ENCODE measurements at places on chromosomes 3 and 15.
A peak's percentile ranks its signal among the peaks of the same experiment; 100 is the strongest.

DNA sequence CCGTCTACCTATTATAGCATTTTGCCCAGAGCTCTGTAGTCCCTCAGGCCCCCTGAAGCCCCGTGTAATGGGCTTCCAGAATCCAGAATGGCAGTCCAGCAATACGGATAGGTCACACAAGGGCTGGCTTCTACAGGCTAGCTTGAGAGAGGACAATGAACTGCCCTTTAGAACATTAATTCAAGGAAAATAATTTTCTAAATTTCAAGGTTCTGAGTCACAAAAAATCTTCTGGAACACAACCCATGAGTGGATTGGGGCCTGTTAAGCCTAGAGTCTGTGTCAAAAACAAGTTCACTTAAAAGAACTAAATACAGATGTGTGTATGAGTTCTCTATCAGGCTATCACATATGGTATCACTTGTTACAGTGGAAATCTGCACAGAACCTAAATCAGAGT, 28.8 kb downstream of the DCP1A start:
- no peak for DNase-seq

- DNase-seq: no peak
These were observed 67.2 kb downstream of the OPA1 start for GRCh38 chr3:193660171-193660570.

GRCh38 chr3:122251428-122251827, 68.0 kb downstream of the CASR start:
- peak; percentile 29 for DNase-seq

- DNase-seq: no peak
These were observed 246.6 kb downstream of the CBLB start for GRCh38 chr3:105622169-105622568.

- no peak for DNase-seq
These were observed 30.2 kb downstream of the CHCHD6 start for GRCh38 chr3:126734106-126734723.

DNA sequence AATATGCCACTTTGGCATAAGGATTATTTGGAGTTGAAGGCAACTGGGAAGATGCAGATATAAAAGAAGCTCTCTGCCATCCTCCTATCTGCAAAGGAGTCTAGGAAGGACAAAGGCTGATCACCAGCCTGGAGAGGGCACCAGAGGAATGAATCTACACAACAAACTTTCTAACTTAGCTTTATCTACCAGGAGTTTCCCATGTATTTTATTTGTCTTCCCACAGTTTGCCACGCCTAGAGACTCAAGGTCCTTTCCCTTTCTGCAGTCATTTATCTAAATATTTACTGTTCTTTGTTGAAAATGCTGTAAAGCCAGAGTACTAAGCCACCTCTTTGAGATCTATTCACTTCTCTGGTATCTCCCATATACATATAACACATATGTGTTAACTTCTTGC, 32.2 kb downstream of the GPR176 start:
- DNase-seq: peak; percentile 8

Data from OCI-LY7 (cell line).